ENCODE measurements at places on chromosomes 2 and 18. TPM values are rescaled to one million over a fixed set of nuclear protein-coding genes. Genes with fewer than 3 reads are reported as not detected.

DNA sequence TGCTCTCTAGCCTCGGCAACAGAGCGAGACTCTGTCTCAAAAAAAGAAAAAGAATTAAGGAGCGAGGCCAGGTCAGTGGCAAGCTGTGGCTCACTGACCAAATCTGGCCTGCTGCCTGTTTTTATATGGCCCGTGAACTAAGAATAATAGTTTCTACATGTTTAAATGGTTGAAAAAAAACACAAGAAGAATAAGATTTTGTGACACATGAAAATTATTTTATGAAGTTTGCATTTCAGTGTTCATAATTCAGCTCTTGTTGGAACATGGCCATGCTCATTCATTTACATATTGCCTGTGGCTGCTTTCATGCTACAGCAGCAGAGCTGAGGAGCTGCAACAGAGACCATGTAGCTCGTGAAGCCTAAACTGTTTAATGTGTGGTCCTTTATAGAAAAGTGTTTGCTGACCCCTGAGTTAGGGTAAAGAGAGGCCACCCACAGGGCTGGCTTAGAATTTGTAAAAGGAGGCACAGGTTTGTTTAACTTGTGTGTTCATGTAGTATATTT lies 59.5 kb downstream of the MFSD6 start:
- no peak overlapping the region for H3K4me3 ChIP-seq
- H3K27ac ChIP-seq, result no peak overlapping the region
- H3K4me1 ChIP-seq, result peaks cover 20% of the 10 kb centered on the region
- H3K36me3 ChIP-seq, result peaks cover 57% of the 10 kb centered on the region
- no peak for DNase-seq
- no peaks in the 10 kb centered on the region for H3K27me3 ChIP-seq

DNA sequence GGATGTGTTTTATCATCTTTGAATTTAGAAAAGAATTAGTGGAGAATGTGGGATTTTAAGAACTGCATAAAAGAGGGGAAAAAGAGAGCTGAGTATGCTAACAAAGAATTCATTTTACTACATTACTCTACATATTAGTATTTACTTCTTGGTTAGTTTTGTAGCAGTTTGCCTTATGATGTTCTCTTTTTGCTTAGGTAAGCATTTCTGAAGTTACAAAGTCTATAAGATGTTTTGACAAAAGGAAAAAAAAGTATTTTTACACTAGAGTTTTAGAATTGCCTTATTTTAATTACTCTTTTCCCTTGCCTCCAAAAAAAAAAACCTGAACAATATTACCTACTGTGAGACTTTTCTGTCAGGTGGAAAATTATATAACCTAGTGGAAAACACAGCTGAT lies 739.5 kb upstream of the SLC39A10 start:
- H3K4me1 ChIP-seq, result no peaks in the 10 kb centered on the region
- no peak for DNase-seq
- no peaks in the 10 kb centered on the region for H3K36me3 ChIP-seq
- no peak overlapping the region for H3K4me3 ChIP-seq

DNA sequence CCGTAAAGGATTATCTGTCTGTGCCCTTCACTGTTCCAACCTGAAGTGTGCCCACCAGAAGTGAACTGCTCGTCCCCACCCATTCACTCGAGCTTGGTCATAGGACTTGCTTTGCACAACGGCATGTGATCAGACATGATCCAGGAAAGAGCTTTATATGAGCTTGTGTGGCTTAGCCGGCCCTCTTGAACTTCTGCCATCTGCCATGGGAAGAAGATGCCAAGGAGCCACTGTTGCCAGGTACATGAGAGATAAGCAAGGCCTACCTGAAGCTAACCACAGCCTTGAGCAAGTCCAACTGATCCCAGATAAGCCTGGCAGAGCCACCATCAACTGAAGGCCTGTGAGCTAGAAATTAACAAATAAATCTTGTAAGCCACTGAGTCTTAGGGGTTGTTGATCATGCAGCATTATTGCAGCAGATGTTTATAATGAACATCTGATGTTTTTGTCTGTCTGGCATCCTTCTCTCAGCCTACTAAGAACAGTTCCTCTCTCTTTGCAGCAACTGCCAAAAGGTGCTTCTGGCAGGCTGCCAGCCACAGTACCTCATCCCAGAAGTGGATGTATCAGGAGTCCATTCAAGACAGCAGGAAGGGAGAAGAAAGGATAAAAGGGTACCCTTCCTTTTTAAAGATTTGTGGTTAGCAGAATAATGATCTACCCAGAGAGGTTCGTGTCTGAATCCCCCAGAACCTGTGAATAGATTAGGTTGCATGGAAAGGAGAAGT lies 16.8 kb downstream of the DBI start:
- no peak overlapping the region for H3K27ac ChIP-seq
- H3K4me3 ChIP-seq, result no peak overlapping the region
- no peak for DNase-seq
- H3K36me3 ChIP-seq, result no peaks in the 10 kb centered on the region
- peaks cover 6% of the 10 kb centered on the region for H3K4me1 ChIP-seq

Gene OR6B2
- total RNA-seq, result not detected

- peaks cover 15% of the 10 kb centered on the region for H3K27me3 ChIP-seq
- H3K4me3 ChIP-seq, result no peak overlapping the region
- DNase-seq, result no peak
- no peaks in the 10 kb centered on the region for H3K36me3 ChIP-seq
- H3K27ac ChIP-seq, result no peak overlapping the region
Measured at GRCh38 chr2:120455390-120455789, 109.5 kb downstream of the INHBB start.

DNA sequence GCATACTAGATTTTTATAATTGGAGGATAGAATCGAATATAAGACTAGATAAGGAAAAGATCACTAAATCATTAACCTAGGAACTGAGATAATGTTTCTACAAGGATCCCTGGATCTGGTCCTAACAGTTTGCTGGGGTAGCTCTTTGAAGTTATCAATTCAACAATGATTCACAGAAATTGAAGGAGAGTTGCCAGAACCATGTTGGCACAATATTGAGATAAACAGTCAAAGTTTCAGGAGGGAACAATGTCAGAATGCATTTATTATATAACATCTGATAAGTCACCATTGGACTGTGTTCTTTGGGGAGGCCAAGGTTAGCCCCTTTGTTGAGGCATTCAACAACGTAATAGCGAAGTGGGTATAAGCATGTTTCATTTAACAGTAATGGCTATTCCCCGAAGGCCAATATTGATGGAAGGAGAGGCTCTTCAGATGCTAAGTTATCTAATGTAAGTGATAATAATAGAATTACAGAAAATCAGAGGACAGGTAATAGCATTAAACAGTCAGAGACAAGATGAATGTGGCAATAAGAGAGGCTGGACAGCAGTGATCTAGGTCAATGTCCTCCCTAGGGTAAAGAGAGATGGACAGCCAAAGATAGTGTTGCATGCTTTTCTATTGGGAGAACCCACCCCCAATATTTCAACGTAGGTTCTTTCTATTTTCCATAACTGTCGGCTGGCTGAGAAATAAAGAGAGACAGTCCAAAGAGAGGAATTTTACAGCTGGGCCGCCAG lies 604.8 kb upstream of the GYPC start:
- H3K27me3 ChIP-seq, result no peaks in the 10 kb centered on the region
- H3K36me3 ChIP-seq, result no peaks in the 10 kb centered on the region
- no peaks in the 10 kb centered on the region for H3K4me1 ChIP-seq

Gene VAMP5
- 66.7 TPM for total RNA-seq

GRCh38 chr18:25072205-25072604 lies 279.8 kb downstream of the ZNF521 start:
- no peaks in the 10 kb centered on the region for H3K4me1 ChIP-seq
- no peaks in the 10 kb centered on the region for H3K27me3 ChIP-seq
- DNase-seq, result no peak
- H3K36me3 ChIP-seq, result no peaks in the 10 kb centered on the region
- no peak overlapping the region for H3K4me3 ChIP-seq
